Head of caudate nucleus (tissue), 42 donors: ENCODE measurements at places on chromosomes 3 and 15.

- no peak for DNase-seq
These were observed 346.2 kb upstream of the ZNF717 start for GRCh38 chr3:76131396-76132153.

- DNase-seq = no peak
These were observed 100.9 kb upstream of the CRBN start for GRCh38 chr3:3280396-3280795.

DNA sequence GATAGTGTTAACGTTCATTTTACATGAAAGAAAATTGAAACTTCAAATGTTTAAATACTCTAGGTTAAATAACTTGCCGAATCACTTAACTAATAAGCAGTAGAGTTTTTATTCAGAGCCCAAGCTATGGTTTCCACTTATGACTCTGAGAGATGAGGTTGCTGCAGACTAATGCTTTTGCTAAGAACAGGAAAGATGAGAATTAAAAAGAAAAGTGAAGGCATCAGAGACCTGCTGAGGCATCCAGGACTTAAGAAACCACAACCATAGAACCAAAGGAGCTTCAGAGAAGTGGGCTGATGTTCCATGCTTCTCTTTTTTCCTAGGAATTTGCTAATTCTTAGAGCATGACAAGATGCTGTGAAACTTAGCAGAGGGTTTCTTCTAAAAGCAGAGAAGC, 9.5 kb downstream of the HMG20A start:
- DNase-seq = no peak

DNA sequence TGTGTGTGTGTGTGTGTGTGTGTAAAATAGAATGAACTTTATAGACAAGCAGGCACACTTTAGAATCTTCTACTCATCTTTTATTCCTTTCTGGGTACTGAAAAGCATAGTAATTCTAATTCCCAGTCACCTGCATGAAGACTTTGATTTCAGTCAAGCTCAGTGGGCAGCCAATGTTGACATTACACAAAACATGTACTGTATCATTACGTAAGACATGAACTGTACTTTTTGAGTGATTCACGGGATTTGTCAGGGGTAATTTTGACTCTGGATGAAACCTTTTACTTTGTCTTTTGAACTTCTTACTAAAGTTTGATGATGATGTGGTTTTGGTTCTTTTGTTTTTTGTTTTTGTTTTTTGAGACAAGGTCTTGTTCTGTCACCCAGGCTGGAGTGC, 38.8 kb downstream of the PTPRG start:
- DNase-seq = no peak

GRCh38 chr3:41477399-41478014, 278.2 kb downstream of the CTNNB1 start:
- no peak for DNase-seq

GRCh38 chr3:86793786-86794185, 197.2 kb downstream of the VGLL3 start:
- no peak for DNase-seq

DNA sequence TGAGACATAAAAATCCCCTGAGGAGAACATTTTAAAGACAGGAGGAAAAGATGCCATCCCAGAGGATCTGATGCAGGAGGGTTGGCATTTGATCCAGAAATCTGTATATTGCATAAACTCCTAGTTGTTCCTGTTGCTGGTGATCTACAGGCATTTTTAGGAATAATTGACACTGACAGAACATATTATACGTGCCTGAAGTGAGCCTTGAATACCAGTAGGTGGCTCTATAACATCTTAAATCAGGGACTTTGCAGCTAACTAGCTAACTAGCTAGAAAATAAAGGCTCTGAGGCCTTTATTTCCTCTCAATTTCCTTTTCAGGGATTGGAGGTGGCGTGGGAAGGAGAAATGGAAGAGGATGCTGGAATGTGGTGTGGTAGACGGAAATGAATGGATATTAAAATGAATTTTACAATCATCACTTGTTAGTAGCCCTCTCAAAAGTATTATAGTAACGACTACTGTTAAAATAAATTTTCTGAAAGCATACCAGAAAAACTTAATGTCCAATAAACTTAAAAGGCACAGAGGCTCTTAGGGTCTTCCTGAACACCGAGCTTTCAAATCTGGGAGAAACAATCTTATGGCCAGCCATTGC, 73.8 kb upstream of the ZBED2 start:
- DNase-seq = no peak

DNA sequence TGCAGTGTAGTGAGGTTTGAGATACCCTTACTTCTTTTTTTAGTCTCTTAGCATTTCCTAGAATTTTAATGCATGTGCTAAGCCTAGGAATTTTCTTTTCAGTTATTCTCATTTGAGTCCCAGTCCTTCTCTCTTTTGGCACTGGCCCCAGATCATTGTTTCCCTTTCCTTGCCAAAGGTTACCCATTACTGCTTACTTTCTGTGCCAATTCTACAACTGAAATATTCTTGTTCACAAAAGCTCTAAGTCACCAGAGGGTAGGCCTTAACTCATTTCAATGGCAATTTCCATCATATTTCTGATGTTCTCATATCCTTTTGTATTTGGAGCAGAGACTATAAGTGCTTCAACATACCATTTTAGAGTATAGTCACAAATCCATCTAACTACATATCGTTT, 199.6 kb upstream of the CBLB start:
- DNase-seq = no peak
